ENCODE measurements at places on chromosomes 7 and 10.

GRCh38 chr10:124650820-124651401 lies 93.3 kb downstream of the FAM53B start:
- DNase-seq: peak; percentile 56

DNA sequence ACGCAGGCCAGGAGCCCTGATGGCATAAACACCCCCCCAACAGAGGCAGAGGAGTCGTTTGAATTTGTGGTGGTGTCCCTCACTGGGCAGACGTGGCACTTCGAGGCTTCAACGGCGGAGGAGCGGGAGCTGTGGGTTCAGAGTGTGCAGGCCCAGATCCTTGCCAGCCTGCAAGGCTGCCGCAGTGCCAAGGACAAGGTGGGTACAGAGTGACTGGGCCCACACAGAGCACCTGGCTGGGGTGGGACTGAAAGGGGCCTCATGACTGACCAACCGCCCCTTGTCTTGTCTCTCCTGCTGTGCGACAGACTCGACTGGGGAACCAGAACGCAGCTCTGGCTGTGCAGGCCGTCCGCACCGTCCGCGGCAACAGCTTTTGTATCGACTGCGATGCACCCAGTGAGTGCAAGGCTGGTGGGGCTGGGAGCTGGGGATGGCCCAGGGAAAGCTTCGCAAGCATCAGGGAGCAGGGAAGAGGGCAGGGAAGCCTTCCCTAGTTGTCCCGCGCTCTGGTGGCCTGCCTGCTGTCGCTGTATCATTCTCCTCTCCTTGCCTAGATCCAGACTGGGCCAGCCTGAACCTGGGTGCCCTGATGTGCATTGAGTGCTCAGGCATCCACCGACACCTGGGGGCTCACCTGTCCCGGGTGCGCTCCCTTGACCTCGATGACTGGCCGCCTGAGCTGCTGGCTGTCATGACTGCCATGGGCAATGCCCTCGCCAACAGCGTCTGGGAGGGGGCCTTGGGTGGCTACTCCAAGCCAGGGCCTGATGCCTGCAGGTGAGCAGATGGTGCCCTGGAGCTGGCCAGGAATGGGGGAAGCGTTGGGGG lies 25.4 kb downstream of the GBX1 start:
- DNase-seq: no peak

GRCh38 chr10:78706256-78706655 lies 362.5 kb upstream of the ZMIZ1 start:
- no peak for DNase-seq

GRCh38 chr10:119595676-119596515 lies 868 bp downstream of the TIAL1 start:
- peak; percentile 31 for DNase-seq

GRCh38 chr7:41006306-41006995 lies 696.4 kb downstream of the INHBA start:
- no peak for DNase-seq

DNA sequence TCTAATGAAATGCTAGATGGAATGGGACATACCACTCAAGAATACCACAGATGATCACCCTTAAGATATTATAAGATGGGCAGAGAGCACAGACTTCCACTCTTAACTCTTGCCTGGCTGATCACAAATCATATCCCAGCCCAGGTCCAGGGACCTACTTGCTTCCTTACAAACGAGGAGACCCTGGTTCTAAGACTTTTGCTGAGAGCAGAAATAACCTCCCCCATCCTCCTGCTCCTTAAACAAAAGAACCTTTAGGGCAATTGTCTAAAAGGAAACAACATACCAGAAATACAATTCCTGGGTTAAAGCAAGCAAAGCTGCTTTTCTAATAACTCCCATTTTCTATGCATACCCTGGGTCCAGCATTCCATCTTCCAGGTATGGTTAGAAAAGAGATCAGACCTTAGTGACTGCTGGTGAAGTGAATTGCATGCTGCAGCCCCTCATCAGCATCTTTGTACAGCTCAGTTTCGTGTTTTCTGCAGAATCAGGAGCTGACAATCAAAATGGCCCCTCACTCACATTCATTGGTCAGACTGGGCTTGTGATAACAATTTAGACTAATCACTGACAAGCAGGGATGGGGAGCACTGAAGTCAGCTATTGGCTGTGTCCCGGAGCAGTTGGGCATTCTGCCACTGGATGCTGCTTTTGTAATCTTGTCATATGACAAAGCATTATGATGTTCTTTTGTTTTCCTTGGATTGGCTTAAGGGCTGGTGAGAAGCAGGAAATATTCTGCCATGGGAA lies 14.6 kb downstream of the IFIT3 start:
- no peak for DNase-seq

GRCh38 chr10:118551535-118552100 lies 43.8 kb downstream of the PRLHR start:
- no peak for DNase-seq

- no peak for DNase-seq
Measured at GRCh38 chr7:152709287-152710152, 33.6 kb upstream of the XRCC2 start.

DNA sequence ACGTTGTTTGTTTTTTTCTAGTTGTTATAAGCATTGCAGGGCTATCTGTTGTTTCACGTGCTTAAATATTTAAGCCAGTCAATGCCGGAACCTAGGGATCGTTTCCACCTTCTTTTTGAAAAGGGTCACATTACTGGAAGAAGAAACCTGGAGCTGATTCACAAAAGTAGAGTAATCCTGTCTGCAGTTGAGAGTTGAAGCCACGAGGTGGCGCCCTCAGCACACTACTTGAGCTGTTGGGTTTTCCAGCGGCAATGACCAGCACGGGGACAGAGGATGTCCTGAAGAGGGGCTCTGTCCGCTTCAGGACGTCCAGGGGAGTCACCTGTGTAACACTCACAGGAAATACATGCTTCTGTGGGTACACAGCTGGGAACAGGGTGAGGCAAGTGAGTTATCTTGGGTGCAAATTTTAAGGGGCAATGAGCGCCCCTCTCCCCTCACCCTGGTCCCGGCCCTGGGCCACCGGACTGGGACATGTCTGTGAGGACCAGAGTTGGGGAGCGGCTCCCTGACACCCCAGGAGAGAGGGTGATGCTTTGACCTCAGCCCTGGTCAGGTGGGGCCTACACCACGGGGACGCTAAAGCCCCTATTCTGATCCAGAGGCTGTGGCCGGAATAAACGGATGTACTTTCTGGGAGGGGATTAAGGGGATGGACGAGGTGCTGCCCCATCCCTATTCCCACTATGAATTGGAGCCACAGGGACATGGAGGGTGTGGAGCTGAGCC lies 26.3 kb upstream of the WDFY4 start:
- no peak for DNase-seq

DNA sequence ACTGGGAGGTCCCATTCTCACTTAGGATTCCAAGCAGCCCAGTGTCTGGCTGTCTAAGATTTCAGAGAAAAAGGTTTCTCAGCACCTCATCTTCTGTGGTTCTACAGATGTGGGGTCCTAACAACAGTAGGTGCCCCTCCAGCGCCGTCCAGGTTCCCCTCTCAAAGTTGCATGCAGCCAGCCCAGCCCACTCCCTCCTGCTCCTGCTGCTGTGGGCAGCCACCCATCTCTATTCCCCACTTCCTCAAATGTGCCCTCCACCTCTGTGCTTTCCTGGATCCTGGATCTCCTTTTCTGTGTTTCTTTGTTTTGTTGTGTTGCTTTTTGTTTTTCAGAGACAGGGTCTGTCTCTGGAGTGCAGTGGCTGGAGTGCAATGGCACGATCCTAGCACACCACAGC lies 13.3 kb upstream of the SLC18A3 start:
- no peak for DNase-seq

- DNase-seq: no peak
Measured at GRCh38 chr10:14543046-14543903, 212.6 kb upstream of the FRMD4A start.

GRCh38 chr7:24963218-24963617 lies 16.8 kb downstream of the OSBPL3 start:
- DNase-seq: peak; percentile 28

GRCh38 chr10:88162852-88163251 lies 299.4 kb downstream of the PTEN start:
- DNase-seq: no peak

DNA sequence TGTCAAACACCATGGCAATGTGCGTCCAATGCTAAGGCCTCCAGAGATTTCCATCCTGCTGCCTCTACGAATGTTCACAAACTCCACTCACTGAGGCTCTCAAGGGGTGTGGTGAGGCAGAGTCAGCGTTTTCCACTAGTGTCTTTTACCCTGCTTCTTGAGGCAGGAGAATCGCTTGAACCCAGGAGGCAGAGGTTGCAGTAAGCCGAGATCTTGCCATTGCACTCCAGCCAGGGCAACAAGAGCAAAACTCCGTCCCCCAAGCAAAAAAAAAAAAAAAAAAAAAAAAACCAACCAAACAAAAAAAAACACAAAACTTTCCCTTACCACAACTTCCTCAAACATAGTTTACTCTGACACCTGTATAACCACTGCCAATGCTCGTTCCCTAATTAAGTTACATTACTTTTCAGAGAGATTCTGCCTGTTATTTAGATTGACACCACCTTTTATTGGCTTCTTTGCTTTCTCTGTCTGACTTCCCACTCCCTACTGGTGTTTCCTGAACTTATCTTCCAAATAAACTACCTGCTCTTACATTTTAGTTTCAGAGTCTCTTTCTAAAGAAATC lies 102.1 kb upstream of the ZNF746 start:
- DNase-seq: no peak

DNA sequence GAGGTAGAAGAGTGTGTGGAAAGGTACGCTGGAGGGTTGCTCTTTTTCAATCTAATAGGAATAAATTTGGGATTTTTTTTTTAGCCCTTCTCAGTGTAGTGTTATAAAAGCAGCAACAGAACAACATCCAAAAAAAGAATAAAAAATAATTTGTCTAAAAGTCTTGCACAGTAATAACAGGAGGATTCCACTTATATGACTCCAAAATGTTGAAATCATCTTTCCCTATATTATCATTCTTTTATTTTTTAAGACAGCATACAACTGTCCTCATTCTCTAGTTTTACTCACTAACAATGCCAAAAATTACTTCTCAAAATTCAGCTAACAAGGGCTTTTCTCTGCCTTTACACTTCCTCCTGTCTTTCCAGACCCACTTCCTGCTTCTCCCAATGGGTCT lies 27.8 kb downstream of the IL2RA start:
- DNase-seq: no peak

GRCh38 chr7:44184206-44184872 lies 4.9 kb downstream of the GCK start:
- DNase-seq: no peak
